ENCODE measurements at places on chromosomes 7 and 10. TPM values are rescaled to one million over a fixed set of nuclear protein-coding genes. Genes with fewer than 3 reads are reported as not detected.

SEPTIN14 gene
- not detected for total RNA-seq

ZNF117 gene
- 10.7 TPM for total RNA-seq

DNA sequence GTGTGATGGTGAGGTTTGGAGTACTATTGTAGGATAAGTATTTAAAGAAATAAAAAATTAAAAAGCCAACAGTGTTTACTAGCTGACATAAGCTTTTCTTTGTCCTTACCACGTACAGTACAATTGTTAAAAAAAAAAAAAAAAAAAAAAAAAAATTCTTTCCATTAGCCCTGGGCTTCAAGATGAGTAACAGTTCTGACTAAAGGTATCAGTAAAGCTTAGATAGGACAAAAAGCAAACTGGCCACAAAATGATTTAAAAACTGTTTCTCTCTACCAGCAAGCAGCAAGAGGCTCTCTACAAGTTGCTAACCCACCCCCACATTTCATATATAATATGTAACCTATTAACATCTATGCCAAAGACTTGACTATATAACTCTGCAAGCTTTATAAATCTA, 17.5 kb downstream of the HYCC1 start:
- H3K27ac ChIP-seq = no peak overlapping the region
- no peaks in the 10 kb centered on the region for H3K27me3 ChIP-seq
- no peaks in the 10 kb centered on the region for H3K36me3 ChIP-seq

- no peaks in the 10 kb centered on the region for H3K36me3 ChIP-seq
- no peaks in the 10 kb centered on the region for H3K27me3 ChIP-seq
- no peak overlapping the region for H3K27ac ChIP-seq
- no peak for DNase-seq
Measured at GRCh38 chr7:69603937-69604494, 5.7 kb downstream of the AUTS2 start.

GRCh38 chr10:79129361-79129997, 60.7 kb downstream of the ZMIZ1 start:
- no peak overlapping the region for H3K4me3 ChIP-seq
- H3K36me3 ChIP-seq = no peaks in the 10 kb centered on the region
- no peaks in the 10 kb centered on the region for H3K27me3 ChIP-seq
- peaks cover 82% of the 10 kb centered on the region for H3K4me1 ChIP-seq
- peak overlapping the region; percentile 24 for H3K27ac ChIP-seq

DNA sequence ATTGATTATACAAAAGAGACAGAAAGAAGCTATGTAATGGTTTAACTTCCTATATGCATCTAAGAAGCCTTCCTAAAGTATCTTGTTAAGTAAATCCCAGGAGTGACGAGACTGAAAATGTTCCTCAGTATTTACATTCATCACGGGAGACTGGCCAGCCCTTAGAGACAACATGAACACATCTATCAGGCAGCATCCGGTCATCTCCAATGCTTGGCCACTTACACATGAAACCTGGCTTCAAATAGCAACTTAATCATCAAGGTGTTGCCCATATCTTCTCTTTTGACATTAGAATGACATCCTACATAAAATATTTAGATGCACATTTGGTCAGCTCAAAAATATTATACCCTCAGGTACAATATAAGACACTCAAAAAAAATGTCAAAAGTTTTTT, 33.8 kb downstream of the ERCC6 start:
- H3K27me3 ChIP-seq = no peaks in the 10 kb centered on the region
- H3K4me3 ChIP-seq = no peak overlapping the region
- H3K4me1 ChIP-seq = no peaks in the 10 kb centered on the region
- H3K36me3 ChIP-seq = no peaks in the 10 kb centered on the region

- no peak for DNase-seq
- peaks cover 3% of the 10 kb centered on the region for H3K4me1 ChIP-seq
- H3K4me3 ChIP-seq = no peak overlapping the region
- H3K27me3 ChIP-seq = no peaks in the 10 kb centered on the region
- no peak overlapping the region for H3K27ac ChIP-seq
Measured at GRCh38 chr10:33861016-33861704, 526.7 kb upstream of the NRP1 start.
